Right lung (tissue), 10 donors: ENCODE measurements at places on chromosomes 7 and 10. TPM values are rescaled to one million over a fixed set of nuclear protein-coding genes. Genes with fewer than 3 reads are reported as not detected.

Gene C7orf57
- polyA plus RNA-seq = 2.7 TPM

Gene HYAL4
- not detected for polyA plus RNA-seq

DNA sequence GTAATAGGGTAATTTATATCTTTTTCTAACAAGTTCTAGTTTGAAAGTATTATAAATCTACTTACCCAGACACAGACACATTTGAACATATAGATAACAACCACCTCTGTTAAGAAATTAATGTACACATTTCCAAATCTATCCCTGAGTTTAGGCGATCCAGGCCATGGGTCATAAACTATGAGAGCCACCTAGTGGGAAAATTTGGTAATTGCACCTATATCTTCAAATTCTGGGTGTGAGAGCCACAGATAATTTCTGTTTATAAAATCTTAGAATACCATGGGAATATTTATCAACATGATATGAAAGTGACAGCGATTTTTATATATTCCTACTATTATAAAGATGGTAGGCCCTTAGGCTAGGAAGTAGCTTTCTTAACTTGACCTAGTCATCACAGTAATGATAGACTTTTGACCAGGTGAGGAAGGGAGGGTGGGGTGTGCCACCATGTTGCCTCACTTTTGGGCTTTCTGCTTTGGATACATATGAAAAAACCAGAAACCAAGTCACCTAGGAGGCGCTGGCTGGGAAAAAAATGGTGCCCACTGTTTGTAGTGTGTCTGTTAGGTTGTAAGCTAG, 8.0 kb upstream of the EPHA1 start:
- DNase-seq = no peak

Gene EN2
- polyA plus RNA-seq = not detected

Gene CRYGN
- polyA plus RNA-seq = 0.20 TPM

GRCh38 chr7:128167042-128167701, 73.9 kb upstream of the LEP start:
- peak; percentile 57 for DNase-seq

DNA sequence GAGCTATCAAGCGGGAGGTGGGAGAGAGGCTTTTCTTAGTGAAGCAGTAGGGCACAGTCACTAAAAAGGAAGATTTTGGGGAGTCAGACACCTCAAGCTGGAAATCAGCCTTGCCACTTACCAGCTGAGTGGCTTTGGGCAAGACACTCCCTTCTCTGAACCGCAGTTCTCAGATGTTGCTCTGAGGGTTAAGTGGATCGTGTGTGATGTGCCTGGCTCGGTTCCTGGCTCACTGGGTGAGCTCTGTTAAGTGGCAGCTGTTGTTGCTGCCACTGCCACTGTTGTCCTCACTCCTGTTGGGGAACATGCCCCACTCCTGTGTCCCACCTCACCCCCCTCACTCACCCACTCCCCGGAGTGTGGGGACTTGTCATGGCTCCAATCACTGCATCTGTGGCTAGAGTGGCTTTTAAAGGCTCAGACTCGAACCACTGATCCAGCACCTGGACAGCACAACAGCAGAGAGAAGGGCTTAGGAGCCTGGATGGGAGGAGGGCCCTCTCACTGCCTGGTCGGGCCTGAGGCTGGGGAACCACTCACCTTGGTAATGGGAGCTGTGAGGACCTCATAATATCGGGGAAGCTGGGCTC, 20.0 kb downstream of the PYROXD2 start:
- DNase-seq = no peak

Gene KAT6B
- polyA plus RNA-seq = 44.4 TPM

DNA sequence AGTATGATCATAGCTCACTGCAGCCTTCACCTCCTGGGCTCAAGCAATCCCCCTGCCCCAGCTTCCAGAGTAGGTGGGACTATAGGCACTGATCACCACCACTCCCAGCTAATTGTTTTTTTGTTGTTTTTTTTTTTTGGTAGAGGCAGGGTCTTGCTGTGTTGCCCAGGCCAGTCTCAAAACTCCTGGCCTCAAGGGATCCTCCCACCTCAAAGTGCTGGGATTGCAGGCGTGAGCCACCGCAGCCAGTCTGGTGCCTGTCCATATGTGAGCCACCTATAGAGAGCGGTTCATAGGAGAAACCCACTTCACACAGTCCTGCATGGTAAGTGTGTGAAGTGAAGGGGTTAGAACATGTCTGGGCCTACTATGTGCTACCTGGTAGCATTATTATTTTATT, 47.5 kb downstream of the SLC29A4 start:
- DNase-seq = no peak

DNA sequence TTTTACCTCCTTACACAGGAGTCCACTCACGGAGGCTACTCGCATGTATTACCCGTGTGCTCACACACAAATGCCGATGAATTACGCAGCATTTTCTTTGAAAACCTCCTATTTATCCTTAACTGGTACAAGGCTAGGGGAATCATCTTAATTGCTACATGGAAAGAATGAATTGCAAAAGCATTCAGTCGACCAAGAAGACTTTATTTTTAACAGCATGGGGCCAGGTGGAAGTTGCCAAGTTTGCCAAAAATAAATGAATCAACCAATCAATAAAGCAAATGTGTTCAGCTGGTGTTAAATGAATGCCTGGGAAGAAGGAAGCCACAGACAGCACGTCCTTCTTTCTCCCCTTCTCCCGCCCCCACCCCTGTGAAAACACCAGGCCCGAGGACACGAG, 55.8 kb downstream of the CTBP2 start:
- DNase-seq = no peak

Gene LRIT1
- polyA plus RNA-seq = not detected

GRCh38 chr7:6209340-6209739, 63.1 kb downstream of the CYTH3 start:
- DNase-seq = peak; percentile 34

GRCh38 chr10:94083662-94084265, 90.0 kb downstream of the PLCE1 start:
- DNase-seq = no peak

DNA sequence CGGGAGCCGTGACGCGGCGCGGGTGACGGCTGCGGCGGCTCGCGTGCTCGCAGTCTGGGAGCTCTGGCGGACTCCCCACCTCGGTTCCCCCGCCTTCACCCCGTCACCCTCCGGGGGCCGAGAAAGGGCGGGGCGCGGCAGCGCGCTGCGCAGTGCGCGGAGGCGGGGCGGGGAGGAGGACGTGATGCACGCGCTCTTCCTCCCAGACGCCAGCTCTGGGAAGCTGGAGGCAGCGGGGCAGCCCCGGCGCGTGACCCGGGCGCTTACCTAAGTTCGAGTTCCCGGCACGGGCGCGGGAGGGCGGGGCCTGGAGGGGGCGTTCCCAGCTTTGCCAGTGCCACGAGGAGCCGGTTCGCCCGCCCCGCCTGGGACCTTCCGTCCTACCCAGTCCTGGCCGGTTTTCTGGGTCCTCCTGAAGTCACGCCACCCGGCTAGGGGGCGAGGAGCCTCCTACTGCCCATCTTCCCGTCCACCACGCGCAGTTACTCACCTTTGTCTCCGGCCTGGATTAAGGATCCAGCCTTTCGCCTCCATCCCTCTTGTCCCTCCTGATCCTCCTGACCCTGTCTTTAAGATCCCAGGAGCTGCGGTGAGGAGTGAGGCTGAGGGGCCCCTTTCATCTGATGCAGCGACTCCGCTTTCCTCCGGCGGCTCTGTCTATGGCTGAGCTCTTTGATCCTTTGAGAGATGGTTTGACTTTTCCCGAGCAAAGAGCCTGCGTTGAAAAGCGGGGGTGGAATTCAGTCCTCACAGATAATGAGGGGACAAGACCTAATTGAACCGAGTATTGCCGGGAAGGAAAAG, 470 bp upstream of the NAMPT start:
- peak; percentile 99 for DNase-seq

DNA sequence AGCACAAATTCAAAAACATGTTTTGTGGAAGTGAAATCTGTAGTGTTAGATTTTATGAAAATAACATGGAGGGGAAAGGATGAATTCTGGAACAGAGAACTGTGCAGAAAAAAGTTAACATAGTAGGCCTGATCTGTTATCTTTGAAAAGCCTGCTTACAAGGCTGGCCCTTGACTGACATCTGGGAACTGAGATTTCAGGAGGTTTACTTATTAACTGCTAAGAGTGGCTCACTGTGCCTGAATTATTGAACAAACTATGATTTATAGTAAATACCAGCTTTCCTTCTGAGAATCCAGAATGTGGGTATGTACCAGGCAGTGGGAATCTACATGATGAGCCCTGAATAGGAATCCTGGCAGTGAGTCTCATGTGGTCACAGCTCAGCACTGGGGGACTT, 30.5 kb downstream of the NSUN6 start:
- DNase-seq = no peak

Gene CYP26A1
- polyA plus RNA-seq = not detected

DNA sequence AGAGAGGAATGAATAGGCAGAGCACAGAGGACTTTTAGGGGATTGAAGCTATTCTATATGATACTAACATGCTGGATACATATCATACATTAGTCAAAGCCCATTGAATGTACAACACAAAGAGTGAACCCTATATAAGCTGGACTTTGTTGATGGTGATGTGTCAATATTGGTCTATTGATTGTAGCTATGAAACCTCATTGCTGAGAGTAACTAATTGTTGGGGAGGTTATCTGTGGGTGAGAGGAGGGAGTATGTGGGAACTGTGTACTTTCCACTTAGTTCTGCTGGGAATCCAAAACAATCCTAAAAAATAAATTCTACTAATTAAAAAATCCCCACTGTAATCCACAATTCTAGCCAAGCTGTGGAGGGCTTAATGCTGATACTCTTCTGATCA, 22.0 kb upstream of the CYP2C9 start:
- DNase-seq = no peak

DNA sequence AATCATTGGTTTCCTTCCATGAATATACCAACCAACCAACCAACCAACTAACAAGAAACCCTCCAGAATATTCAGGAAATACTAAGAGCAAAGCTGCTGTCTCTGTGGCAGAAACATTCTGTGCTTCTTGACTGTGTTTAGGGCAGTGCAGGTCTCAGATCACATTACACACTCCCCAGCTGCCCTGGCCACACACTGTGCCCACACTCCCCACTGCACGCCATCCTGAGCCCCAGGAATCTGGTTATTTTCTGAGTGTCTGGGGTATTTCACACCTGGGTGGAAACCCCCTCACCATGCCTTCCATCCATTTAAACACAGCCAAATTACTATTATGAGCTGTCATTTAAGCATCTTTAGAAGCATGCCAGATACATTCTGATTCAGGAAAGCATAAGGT, 183.7 kb upstream of the ANK3 start:
- no peak for DNase-seq

- DNase-seq = no peak
These were observed 2.9 kb upstream of the MMP21 start for GRCh38 chr10:125778556-125778955.

DNA sequence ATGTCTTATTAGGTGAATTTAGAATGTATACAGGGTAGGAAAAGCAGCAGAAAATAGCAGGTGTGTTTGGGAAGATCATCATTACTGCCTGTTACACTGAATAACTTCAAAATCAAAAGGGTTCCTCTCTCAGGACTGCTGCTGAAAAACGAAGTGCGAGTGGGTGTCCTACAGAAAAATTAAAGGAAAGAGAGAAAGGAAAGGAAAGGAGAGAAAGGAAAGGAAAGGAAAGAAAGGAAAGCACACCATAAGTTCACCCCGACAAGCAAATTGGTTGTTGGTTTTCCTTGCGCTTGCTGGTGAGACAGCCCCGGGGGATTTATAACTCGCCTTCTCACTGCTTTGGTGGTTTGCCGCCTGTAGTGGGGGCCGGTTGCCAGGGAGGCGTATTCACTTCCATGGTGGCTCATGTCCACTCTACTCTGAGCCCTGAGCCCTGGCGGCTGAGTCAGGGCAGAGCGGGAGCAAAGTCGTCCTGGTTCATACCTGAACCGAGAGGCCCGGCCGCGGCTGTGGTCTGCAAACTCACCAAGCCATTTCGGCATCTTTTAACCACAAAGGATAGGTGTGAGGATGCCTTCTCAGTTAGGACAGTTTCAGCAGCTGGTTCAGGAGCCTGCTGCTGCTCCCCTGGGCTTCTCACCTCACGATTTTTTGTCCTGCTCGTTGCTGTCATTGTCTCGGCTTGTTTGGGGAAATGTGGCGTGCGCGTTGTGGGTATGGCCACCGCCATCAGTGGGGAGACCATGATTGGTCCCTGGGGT, 26.1 kb downstream of the INPP5A start:
- no peak for DNase-seq

Gene NPSR1
- not detected for polyA plus RNA-seq

DNA sequence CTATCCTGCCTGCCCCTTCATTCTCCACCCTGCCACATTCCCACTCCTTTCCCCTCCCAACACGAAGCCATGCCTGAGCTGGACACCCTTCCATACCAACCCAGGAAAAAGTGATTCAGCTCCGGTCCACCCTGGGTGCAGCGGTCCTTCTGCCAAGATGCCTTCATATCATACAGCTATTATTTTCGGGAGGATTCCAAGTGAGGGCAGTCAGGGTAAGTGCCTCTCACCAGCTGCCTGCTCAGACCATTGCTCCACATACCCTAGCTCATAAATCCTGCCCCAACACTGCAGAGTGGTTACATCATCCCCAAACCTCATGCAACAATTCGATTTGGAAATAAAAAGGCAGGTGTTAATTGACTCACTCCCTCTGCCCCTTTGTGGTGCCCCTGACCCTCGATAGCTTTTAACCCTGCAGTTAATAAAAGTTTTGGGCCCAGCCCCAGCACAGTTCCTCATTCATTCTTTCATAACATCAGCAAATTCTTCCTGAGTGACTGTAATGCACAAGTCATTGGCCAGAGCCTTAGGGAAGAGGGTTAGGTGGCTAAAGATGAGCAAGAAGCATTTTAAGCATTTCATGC, 42.6 kb downstream of the ZNF503 start:
- no peak for DNase-seq

GRCh38 chr10:116452338-116452720, 24.7 kb downstream of the PNLIPRP3 start:
- no peak for DNase-seq

DNA sequence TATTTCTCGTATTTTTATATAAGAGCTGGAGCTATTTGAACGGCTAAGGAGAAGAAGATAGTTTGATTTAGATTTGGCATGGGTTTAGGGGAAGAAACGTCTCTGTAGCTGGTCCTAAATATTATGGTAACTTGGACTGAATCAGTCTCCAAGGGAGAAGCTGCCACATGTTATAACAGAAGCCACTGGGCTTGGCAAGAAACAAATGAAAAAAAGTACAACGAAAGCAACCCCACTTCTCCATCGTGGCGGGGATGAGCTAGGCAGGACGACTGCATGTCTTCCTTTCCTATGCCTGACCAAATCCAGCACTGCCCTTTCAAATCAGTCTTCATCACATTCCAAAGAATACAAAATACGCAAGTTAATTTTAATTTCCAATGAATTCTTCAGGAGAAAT, 196.7 kb upstream of the KLF14 start:
- DNase-seq = no peak

DNA sequence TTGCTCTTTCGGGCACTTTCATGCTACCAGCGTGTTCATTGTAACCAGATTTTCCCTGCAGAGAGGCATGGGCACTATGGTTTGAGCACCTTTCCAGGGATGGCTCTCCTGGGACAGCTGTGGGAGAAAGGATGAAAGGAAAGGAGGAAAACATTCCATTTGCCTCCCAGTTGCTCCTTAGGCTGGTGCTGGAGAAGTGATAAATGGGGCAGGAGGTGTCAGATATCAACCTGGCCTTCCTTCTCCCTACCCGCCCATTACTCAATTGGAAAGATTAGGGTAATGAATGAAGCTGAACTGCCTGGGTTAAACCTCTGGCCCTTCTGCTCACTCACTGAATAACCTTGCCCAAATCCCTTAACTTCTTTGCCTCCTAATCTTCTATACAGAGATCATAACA, 228.4 kb downstream of the PLXNA4 start:
- DNase-seq = no peak

Gene ANKRD61
- polyA plus RNA-seq = 3.0 TPM

GRCh38 chr7:21076054-21076453, 289.4 kb upstream of the SP8 start:
- DNase-seq = no peak
